ENCODE measurements at places on chromosomes 1 and 21.
A peak's percentile ranks its signal among the peaks of the same experiment; 100 is the strongest.

GRCh38 chr1:50328552-50328951 is 94.7 kb downstream of the DMRTA2 start:
- H3K4me3 ChIP-seq = no peak overlapping the region
- H3K27me3 ChIP-seq = peaks cover 45% of the 10 kb centered on the region
- DNase-seq = no peak
- H3K36me3 ChIP-seq = no peaks in the 10 kb centered on the region
- H3K27ac ChIP-seq = no peak overlapping the region

DNA sequence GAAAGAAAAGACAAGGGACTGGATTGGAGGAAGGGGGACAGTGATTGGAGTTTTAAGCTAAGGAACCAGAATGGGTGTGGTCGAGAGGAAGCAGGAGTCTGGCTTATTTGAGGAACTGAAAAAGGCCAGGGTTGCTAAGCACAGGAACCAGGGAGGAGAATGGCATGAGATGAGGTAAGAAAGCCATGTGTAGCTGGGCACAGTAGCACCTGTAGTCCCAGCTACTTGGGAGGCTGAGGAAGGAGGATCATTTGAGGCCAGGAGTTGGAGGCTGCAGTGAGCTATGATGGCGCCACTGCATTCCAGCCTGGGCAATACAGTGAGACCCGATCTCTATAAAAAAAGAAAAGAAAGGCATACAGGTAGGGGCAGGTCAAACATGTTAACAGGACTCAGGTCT is 8.1 kb upstream of the KHDRBS1 start:
- H3K27ac ChIP-seq = no peak overlapping the region
- no peak for DNase-seq
- no peaks in the 10 kb centered on the region for H3K4me1 ChIP-seq
- no peaks in the 10 kb centered on the region for H3K36me3 ChIP-seq
- H3K27me3 ChIP-seq = no peaks in the 10 kb centered on the region
- no peak overlapping the region for H3K4me3 ChIP-seq

DNA sequence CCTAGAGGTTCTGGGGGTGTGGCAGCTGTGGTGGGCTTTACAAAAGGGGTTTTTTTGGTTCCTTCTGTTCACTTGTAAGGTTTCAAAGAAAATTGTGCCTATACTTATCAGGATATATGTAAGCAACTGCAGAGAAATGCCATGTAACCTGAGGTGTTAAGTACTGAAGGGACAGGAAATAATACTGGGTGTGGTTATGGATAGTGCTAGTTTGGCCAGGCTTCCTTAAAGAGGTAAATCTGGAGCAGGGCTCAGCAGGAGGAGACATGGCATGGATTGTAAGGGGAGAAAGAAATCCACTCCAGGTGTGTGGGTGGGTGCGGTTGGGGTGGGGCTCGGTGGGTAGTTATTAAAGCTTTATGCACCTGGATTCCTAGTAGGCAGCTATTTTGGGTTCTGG is 28.3 kb downstream of the KIRREL1 start:
- no peaks in the 10 kb centered on the region for H3K27me3 ChIP-seq
- H3K4me3 ChIP-seq = no peak overlapping the region
- H3K4me1 ChIP-seq = peaks cover 36% of the 10 kb centered on the region
- H3K27ac ChIP-seq = no peak overlapping the region
- H3K36me3 ChIP-seq = peaks cover 4% of the 10 kb centered on the region

DNA sequence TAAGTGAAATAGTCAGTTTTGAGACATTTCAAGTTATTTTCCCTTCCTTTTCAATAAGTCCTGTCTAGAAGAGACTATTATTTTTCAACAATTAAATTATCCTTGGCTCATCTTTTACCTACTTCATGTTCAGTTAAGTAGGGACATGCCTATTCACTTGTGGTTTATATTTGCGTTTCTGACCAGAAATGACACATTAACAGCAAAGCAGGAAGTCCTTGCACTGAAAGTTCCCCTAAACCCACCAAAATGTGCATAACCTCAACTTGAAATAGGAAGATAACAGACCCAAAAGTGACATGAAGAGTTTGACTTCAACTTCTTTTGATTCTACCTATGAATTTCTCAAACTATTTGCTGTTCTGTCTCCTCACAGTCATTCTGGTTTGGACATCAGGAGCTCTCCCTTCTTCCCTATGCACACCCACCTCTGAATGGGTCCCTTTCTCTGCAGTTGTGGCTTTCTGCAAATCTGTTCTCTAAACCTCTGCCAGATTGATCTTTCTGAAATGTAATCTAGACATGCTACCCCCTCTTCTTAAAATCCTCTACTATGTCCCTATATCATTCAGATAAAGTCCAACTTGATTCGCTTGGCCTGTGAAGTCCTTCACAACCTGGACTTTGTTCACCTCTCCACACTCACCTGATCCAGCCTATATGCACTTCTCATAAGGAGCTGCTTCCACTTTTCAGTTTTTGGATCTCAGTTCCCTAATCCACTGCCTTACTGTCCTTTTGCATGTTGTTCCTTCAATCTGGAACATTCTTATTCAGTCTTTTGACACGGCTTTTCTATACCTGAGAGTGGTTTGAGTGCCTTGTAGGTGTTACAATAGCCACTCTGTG is 661.5 kb upstream of the ADGRL4 start:
- H3K4me3 ChIP-seq = no peak overlapping the region
- H3K4me1 ChIP-seq = no peaks in the 10 kb centered on the region
- DNase-seq = no peak
- H3K36me3 ChIP-seq = no peaks in the 10 kb centered on the region
- peak overlapping the region; percentile 9 for H3K27ac ChIP-seq

DNA sequence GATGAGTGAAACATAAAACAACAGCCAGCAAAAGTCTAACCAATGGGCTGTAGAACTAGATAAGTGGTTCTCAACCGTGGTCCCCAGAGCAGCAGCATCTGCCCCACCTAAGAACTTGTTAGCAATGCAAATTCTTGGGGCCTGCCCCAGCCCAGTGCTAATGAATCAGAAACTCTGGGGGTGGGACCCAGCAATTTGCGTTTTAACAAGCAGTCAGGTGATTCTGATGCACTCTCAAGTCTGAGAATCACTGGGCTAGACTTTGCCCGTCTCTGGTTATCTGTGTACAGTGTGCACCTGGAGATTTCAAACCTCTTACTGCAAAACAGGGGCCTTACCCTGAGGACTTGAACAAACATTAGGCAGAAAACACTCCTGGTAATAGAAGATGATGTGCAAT is 66.5 kb downstream of the PLXNA2 start:
- no peak overlapping the region for H3K27ac ChIP-seq
- peaks cover 51% of the 10 kb centered on the region for H3K4me1 ChIP-seq
- H3K27me3 ChIP-seq = no peaks in the 10 kb centered on the region
- H3K4me3 ChIP-seq = no peak overlapping the region

DNA sequence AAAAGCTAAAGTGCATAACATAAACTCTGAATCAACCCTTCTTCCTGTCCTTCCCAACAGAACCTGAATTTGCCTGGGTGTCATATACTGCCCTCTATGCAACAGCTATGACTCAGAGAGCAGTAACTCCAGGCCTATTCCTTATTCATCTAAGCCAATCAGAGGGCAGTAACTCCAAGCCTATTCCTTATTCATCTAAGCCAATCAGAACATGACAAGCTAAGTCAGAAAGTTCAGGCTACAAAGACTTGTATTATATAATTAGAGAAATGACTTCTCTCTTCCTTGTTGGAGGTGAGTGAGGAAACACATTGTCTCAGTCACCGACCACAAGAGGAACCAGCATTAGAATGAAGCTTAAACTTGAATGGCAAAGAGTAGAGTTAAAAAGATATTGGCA is 26.2 kb upstream of the TADA1 start:
- no peaks in the 10 kb centered on the region for H3K36me3 ChIP-seq
- no peak overlapping the region for H3K27ac ChIP-seq
- no peaks in the 10 kb centered on the region for H3K4me1 ChIP-seq

DNA sequence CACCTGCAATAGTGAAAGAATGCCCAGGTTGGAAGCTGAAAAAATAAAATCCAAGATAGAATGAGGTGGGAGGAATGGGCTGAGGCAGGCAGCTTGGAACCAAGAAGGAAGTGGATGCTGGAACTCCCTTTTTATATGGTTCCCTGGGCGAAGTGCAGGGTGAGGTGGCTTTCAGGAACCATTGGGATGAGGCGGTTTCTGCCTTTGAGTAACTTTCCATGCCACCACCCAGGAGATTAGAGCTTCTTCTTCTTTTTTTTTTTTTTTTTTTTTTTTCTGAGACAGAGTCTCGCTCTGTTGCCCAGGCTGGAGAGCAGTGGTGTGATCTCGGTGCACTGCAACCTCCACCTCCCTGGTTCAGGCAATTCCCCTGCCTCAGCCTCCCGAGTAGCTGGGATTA is 17.8 kb upstream of the MRPS6 start:
- H3K36me3 ChIP-seq = no peaks in the 10 kb centered on the region
- H3K27ac ChIP-seq = no peak overlapping the region
- no peaks in the 10 kb centered on the region for H3K27me3 ChIP-seq
- DNase-seq = no peak
- H3K4me3 ChIP-seq = no peak overlapping the region

GRCh38 chr1:36948147-36948546 is 86.2 kb downstream of the GRIK3 start:
- peaks cover 31% of the 10 kb centered on the region for H3K27me3 ChIP-seq
- DNase-seq = no peak
- H3K27ac ChIP-seq = no peak overlapping the region
- no peaks in the 10 kb centered on the region for H3K36me3 ChIP-seq
- peaks cover 5% of the 10 kb centered on the region for H3K4me1 ChIP-seq

DNA sequence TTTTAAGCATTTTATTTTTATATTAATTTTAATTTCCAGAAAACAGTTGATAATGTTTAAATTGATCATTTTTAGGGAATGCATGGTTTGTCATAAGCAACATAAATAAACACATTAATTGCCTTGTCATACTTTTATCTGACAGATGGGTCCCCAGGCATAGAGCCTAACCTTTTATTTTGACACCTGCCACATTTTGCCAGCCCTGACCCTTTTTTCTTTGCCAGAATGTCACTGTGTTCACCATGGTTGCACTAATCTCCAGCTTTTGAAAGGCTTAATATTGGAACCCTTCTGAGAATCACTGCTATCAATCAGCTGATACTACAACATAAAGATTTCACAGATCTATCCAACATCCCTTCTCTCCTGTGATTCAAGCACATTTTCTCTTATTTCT is 56.0 kb upstream of the DPYD start:
- no peak overlapping the region for H3K4me3 ChIP-seq
- H3K4me1 ChIP-seq = peaks cover 4% of the 10 kb centered on the region
- no peaks in the 10 kb centered on the region for H3K27me3 ChIP-seq
- H3K27ac ChIP-seq = no peak overlapping the region

DNA sequence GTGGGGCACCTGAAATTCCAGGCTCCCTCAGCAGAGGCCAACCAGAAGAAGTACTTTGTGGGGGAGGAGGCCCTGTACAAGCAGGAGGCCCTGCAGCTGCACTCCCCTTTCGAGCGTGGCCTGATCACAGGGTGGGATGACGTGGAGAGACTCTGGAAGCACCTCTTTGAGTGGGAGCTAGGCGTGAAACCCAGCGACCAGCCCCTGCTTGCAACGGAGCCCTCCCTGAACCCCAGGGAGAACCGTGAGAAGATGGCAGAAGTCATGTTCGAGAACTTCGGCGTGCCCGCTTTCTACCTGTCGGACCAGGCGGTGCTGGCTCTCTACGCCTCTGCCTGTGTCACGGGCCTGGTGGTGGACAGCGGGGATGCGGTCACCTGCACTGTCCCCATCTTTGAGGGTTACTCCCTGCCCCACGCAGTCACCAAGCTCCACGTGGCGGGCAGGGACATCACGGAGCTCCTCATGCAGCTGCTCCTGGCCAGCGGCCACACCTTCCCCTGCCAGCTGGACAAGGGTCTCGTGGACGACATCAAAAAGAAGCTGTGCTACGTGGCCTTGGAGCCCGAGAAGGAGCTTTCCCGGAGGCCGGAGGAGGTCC is 634 bp downstream of the ACTRT2 start:
- no peak overlapping the region for H3K27ac ChIP-seq
- H3K4me1 ChIP-seq = no peaks in the 10 kb centered on the region
- H3K4me3 ChIP-seq = no peak overlapping the region
- DNase-seq = no peak
- H3K27me3 ChIP-seq = no peaks in the 10 kb centered on the region
- no peaks in the 10 kb centered on the region for H3K36me3 ChIP-seq

DNA sequence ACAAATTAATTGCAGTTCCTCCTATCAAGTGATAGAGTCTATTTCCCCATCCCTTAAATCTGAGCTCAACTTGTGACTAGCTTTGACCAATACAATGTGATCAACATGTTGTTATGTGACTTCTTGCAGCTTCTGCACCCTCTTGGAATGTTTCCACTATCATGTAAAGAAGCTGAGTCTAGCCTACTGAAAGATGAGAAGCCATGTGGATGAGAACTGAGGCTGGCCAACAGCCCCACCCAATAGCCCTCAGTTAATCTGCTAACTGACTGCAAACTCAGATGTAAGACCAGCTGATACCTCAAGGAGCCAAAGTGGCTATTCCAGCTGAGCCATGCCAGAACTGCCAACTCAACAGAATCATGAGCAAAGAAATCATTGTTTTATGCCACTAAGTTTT is 44.0 kb downstream of the LYST start:
- peaks cover 2% of the 10 kb centered on the region for H3K36me3 ChIP-seq
- no peak overlapping the region for H3K4me3 ChIP-seq
- no peak overlapping the region for H3K27ac ChIP-seq
- no peaks in the 10 kb centered on the region for H3K27me3 ChIP-seq
- DNase-seq = no peak

GRCh38 chr1:36516372-36517010 is 33.8 kb upstream of the CSF3R start:
- H3K4me3 ChIP-seq = no peak overlapping the region
- H3K4me1 ChIP-seq = peaks cover 2% of the 10 kb centered on the region
- H3K27ac ChIP-seq = no peak overlapping the region

- H3K36me3 ChIP-seq = no peaks in the 10 kb centered on the region
- no peak overlapping the region for H3K4me3 ChIP-seq
- peaks cover 3% of the 10 kb centered on the region for H3K27me3 ChIP-seq
- no peak for DNase-seq
- no peak overlapping the region for H3K27ac ChIP-seq
- H3K4me1 ChIP-seq = peaks cover 5% of the 10 kb centered on the region
Observed at GRCh38 chr1:24092979-24093378, 19.0 kb downstream of the MYOM3 start.

GRCh38 chr1:118155106-118155505 is 29.9 kb downstream of the SPAG17 start:
- peaks cover 2% of the 10 kb centered on the region for H3K4me1 ChIP-seq
- no peak overlapping the region for H3K27ac ChIP-seq
- no peak overlapping the region for H3K4me3 ChIP-seq
- no peak for DNase-seq
- no peaks in the 10 kb centered on the region for H3K36me3 ChIP-seq

DNA sequence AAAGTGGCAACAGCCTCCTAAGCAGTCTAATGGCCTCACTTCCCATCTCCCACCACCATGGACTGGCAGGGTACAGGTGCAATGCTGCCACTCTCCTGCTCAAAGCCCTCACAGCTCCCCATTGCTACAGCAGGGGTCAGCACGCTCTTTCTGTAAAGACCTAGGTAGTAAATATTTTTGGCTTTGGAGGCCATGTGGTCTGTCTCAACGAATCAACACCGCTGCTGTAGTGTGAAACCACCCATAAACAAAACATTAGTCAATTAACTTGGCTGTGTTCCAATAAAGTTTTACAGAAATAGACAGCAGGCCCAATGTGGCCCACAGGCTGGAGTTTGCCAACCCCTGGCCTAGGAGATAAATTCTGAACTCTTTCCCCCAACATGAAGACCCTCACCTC is 44.6 kb upstream of the TMEM125 start:
- no peak overlapping the region for H3K4me3 ChIP-seq
- DNase-seq = no peak
- H3K27me3 ChIP-seq = peaks cover 8% of the 10 kb centered on the region
- H3K36me3 ChIP-seq = no peaks in the 10 kb centered on the region

GRCh38 chr1:21914880-21915640 is 22.1 kb downstream of the HSPG2 start:
- H3K27me3 ChIP-seq = no peaks in the 10 kb centered on the region
- H3K36me3 ChIP-seq = peaks cover 16% of the 10 kb centered on the region
- DNase-seq = no peak
- no peak overlapping the region for H3K27ac ChIP-seq
- H3K4me3 ChIP-seq = no peak overlapping the region

All from progenitor cell of endocrine pancreas (in vitro differentiated cells).